ENCODE measurements at places on chromosomes 12 and 14.

- DNase-seq, result no peak
Measured at GRCh38 chr12:85390266-85390665, 110.2 kb downstream of the ALX1 start.

GRCh38 chr12:120959111-120959878, 19.0 kb upstream of the HNF1A start:
- no peak for DNase-seq

DNA sequence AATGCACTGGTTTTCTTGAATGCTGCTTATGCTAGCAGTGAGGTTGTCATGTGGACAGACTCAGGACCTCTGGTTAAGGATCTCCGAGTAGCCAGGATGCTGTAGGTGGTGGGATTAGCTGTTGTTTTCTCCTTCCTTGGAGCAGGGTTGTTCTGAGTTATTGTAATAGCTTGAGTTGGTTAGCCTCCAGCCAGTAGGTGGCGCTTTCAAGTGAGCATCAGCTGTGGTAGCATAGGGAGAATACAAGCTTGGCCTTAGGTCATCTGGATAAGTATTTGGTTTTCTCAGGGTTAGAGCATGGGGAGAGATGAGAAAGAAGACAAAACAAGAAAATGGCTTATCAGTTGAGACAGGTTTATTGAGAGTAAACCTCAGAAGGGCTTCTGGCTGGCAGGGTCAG, 299.7 kb upstream of the FBXO33 start:
- no peak for DNase-seq

DNA sequence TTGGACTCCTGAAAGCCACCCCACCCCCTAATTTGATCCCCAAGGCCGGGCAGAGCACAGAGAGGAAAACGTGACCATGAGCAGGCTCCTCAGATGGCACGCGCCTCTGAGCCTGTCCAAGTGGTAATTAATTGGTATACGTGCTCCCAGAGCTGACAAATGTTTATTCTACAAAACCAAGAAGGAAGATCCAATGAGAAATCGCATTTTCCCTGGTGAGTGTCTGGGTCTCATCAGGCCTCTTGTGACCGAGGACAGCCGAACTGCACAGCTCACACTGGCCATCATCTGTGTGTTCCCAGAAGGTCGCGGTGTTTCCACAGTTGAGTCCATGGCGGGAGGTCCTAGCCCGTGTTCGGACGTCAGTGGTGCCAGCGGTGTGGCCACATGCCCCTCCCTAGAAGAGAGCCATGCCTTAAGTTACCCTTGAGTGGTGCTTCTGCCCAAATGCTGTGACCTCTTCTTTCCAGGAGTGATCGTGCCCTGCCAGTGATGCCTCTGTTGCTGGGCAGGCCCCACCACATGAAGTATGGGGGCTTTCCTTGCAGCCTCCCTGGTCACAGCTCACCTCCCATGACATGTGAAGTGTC, 317.5 kb upstream of the RTL1 start:
- no peak for DNase-seq

DNA sequence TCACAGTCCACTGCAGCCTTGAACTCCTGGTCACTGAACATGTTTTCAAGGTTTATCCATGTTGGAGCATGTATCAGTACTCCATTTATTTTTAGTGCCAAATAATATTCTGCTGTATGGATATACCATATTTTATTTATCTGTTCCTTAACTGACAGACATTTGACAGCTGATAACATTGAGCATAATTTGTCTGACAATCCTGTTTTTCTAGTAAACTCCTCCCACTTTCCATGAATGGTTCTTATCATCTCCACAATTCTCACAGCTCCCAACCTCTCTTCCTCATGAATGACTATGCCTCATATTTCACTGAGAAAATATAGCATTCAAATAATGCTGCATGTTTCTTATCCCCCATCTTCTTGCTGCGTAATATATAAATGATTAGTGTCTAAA, 33.3 kb downstream of the COCH start:
- DNase-seq, result no peak

- DNase-seq, result no peak
Measured at GRCh38 chr14:91090743-91091142, 23.1 kb upstream of the DGLUCY start.

Data from activated naive CD8-positive, alpha-beta T cell treated with anti-CD3 and anti-CD28 coated beads for 36 hours (primary cell).